ENCODE measurements at places on chromosomes 6 and 20. TPM values are rescaled to one million over a fixed set of nuclear protein-coding genes. Genes with fewer than 3 reads are reported as not detected.

The SCUBE3 gene
- total RNA-seq = 0.06 TPM

The GNAS gene
- total RNA-seq = 723 TPM

The UBE2V1 gene
- total RNA-seq = 167 TPM

The OR2H1 gene
- not detected for total RNA-seq

The GFOD1 gene
- total RNA-seq = 11.5 TPM

The RRAGD gene
- total RNA-seq = 13.6 TPM

The SEL1L2 gene
- total RNA-seq = not detected

The EBF4 gene
- 0.74 TPM for total RNA-seq

The UNC5CL gene
- total RNA-seq = 1.2 TPM

The FBXL4 gene
- total RNA-seq = 15.0 TPM

The ZBP1 gene
- not detected for total RNA-seq

The SLC52A3 gene
- total RNA-seq = not detected

The PPP2R5D gene
- total RNA-seq = 52.1 TPM

The PLCB4 gene
- not detected for total RNA-seq

The PNLDC1 gene
- total RNA-seq = 0.57 TPM

The PRKN gene
- not detected for total RNA-seq

The RAMACL gene
- 0.59 TPM for total RNA-seq

The NKAPL gene
- total RNA-seq = 0.40 TPM

The NMBR gene
- not detected for total RNA-seq

The NRSN2 gene
- total RNA-seq = 10.6 TPM

The SOBP gene
- 1.0 TPM for total RNA-seq

The TBX18 gene
- not detected for total RNA-seq

The SLC22A16 gene
- not detected for total RNA-seq

The AIF1 gene
- total RNA-seq = 53.8 TPM

The TCF21 gene
- not detected for total RNA-seq

The EFHC1 gene
- 3.2 TPM for total RNA-seq

Measured in activated CD8-positive, alpha-beta memory T cell treated with anti-CD3 and anti-CD28 coated beads for 36 hours (primary cell).